ENCODE measurements at places on chromosomes 2 and 18.

GRCh38 chr2:31222071-31222470 lies 4.8 kb upstream of the CAPN14 start:
- DNase-seq = no peak

DNA sequence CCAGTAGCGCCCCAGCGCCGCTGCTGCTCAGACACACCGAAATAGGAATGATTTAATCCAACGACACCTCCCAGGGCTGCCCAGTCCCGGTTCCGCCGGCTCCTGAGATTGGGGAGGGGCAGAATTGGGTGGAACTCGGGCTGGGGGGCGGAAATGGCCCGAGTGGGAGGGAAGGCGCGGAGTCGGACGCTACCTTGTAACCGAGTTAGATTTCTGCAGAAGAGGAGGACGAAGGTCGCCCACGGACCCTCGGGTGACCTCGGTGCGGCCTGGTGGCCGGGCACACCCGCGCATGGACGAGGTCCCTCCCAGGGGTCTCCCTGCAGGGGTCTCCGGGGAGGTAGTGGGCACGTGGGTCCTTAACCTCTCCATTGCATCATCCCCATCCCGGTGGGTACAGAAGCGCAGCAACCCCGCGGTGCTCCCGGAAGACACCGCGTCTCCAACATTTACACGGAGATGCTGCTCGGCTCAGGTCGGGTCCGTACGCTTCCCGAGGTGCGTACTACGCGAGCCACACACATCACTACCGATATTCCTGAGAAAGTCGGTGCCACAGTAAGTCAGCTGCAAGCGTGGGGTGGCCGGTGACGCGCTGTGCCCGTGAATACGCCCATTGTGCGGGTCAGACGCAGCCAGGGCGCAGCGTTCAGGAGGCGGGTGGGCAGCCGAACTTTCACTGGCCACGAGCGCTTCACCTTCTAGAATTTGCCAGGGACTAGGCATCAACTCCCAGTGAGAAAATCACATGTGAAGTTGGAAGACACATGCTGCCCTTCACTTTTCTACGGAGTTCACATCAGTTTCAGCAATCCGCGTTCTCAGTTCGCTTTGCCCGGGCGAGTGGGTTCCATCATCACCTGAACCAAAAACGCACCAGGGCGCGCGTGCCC lies 3.0 kb downstream of the ZNF516 start:
- peak; percentile 73 for DNase-seq

DNA sequence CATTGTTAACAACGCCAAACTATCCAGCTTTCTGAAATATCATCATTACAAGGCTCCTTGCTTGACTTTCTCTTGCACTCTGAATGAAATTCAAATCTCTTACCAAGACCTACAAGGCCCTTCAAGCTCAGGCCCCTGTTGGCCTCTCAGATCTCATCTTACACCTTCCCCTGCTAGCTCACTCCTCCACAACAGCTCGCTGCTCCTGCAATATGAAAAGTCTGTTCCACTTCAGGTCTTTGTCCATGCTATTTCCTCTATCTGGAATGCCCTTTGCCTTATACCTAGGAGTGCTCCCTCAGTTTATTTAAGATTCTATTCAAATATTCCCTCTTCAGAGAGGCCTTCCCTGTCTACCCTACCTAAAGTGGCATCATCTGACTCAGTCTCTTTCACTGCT lies 91.7 kb downstream of the SESTD1 start:
- no peak for DNase-seq

DNA sequence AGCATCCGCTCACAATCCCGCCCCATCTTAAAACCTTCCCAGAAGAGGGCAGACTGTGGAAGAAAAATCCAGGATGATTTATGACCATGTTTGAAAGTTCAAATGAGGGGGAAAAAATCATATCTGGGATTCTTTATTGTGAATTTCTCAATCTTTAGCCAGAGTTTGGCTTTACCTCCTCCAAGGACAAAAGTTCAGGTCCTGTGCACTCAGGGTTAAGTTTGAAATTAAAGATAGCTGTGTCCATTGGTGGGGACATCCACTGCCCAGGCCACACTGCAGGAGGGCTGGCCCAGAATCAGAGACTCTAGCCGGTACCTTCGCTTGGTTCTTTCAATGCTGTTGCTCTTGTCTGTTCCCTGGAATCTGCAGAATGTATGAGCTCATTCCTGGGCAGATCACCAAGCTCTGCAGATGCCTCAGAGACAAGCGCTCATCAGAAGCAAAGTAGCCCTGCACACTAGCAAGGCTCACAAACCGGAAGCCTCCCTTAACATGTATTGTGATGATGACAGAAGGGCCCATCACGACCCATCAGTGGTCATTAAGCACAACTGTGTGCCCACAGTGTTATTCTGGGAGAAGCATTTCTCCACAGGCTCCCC lies 375.3 kb upstream of the KLHL29 start:
- no peak for DNase-seq

GRCh38 chr2:144469798-144470197 lies 50.1 kb downstream of the ZEB2 start:
- DNase-seq = no peak

DNA sequence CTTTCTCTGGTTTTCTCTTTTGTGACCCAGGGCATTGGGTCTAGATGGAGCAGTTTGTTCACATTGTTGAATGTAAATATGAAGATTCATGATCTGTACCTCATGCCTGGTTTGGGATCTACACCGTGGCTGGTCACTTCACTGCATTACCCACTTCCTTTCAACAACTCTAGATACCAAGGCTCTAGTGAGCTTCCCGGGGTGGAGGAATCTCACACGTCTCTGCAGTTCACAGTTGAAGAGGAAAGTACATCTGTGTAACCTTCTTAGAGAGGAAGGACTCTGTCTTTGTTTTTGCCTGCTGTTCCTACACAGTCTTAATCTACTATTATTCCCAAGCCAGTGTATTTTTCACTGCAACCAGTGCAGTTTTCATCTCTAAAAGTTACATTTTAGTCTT lies 574.8 kb downstream of the MBD2 start:
- DNase-seq = no peak

DNA sequence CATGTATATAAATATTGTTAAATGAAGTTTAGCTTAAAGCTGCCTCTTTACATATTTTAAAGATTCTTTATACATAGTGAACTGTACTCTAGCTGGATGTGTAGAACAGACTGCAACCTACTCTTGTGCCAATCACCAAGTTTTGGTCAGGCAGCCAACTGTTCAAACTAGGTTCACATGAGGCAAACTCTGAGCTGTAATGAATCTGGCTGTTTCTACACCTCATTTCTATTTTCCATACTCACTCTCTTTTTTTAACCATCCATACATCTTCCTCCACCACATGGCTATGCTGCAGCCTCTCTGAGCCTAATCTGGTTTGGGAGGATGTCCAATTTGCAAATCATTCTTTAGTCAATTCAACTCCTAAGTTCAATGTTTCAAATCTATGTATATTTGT lies 974.8 kb downstream of the CNTNAP5 start:
- no peak for DNase-seq

GRCh38 chr2:795531-796041 lies 118.4 kb upstream of the TMEM18 start:
- DNase-seq = no peak

GRCh38 chr2:151861174-151861573 lies 33.0 kb upstream of the ARL5A start:
- DNase-seq = no peak

GRCh38 chr2:78979380-78980151 lies 45.9 kb upstream of the REG3G start:
- DNase-seq = peak; percentile 57

DNA sequence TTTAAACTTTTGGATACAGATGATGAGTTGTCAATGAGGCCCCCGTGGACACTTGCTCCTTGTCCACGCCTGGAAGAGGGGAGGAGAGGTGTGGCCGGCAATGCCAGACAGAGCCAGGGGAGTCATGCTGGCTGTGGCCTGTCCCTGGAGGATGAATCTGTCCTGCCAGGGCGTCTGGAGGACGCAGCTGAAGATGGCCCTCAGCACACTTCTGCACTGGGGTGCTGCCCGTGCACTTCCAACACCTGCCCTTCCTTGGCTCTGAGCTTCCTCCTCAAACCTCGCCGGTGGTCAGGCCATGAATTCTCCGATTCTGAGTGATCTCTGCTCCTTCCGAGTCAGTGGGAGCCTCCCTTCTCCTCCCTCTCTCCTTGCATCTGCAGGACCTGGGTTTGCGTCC lies 56.4 kb downstream of the KCNF1 start:
- no peak for DNase-seq

Data from activated CD8-positive, alpha-beta memory T cell treated with anti-CD3 and anti-CD28 coated beads, Interleukin-2, amount 50 U/mL, for 48 hours (primary cell).